ENCODE measurements at places on chromosomes 11 and 22. TPM values are rescaled to one million over a fixed set of nuclear protein-coding genes. Genes with fewer than 3 reads are reported as not detected.

DNA sequence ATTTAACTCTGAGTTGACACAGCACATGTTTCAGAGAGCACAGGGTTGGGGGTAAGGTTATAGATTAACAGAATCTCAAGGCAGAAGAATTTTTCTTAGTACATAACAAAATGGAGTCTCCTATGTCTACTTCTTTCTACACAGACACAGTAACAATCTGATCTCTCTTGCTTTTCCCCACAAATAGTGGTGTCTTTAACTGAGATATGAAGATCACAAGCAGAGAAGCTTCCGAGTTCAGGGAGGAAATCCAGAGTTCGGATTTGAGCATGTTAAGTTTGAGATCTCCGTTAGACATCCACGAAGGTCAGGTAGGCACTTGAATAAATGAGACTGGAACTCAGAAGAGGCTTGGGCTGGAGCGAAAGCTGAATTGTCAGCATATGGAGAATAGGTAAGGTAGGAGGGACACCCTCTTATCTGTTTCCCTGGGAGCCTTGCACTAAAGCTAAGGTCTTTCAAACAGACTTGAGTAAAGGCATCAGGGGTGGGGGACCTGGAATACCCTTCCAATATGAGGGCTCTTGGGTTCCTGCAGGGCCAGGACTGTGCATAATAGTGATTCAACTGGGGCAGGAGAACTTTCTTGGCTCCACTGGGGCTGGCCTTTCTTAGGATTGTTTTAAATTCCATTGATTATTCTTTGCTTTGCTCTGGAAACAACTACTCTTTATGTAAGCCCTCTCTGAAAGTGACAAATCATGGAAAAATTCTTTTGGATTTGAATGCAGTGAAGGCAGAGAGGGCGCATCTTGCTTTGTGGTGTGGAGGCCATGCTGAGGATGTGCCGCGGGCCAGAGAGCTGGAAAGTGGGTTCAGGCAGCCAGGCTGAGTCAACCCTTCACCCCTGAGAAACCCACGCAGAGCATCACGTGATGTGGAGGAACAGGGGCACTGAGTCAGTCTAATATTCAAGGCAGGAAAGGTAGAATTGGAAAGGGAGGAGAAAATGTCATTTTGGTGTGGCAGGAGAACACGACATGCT is 62.7 kb upstream of the AMPD3 start:
- DNase-seq, result no peak

Gene OSM
- total RNA-seq, result 8.7 TPM

- no peak for DNase-seq
These were observed 13.5 kb downstream of the PIK3IP1 start for GRCh38 chr22:31278626-31279326.

Gene NCAPH2
- total RNA-seq, result 48.0 TPM

Gene P2RY6
- total RNA-seq, result 65.8 TPM

Gene ELMOD1
- total RNA-seq, result not detected

GRCh38 chr22:47796128-47796908 is 1033.9 kb downstream of the TBC1D22A start:
- peak; percentile 43 for DNase-seq

GRCh38 chr11:7495882-7496551 is 10.7 kb downstream of the OLFML1 start:
- DNase-seq, result no peak

Gene OR52E8
- total RNA-seq, result not detected

Gene CEP126
- 4.4 TPM for total RNA-seq

Gene TMEM135
- total RNA-seq, result 31.7 TPM

Gene PLAAT4
- total RNA-seq, result 60.3 TPM

DNA sequence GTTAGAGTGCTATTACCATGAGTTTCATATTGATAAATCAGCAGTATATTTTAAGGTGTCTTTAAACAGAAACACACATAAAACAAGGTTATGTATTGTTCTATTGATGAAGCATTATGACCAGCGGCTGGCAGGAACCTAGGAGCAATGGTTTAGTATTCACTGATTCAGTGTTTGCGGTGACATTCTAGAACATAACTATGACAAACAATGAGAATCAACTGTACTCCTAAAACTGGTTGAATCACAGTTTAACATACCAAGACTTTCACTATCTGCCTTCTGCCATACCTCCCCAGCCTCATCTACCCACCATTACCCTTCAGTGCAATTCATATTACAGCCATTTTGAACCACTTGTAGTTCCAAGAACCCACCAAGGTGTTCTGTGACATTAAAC is 8.8 kb downstream of the HOATZ start:
- no peak for DNase-seq

DNA sequence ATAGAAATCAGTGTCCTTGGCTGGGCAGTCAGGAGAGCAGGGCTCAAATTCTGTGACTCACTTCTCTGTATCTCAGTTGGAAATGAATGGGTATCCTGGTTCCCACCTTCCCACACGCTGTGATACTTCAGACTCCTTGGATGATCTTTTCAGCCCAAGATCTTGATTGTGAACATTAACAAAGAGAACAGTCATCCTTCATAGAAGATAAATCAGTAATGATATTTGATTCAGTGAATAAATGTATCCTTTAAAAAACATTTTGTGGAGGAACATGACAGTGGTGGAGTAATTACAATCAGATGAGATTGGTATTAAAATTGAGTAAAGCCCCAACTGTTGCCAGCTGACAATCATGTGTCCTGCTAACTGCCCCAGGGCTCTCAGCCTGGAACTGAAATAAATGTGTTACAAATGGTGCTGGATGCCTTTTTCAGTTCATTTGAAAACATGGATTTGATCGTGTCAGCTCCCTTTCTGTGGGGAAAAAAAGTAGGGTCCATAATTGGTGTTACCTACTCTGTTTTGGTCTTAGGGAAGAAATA is 72.9 kb upstream of the OR5AN1 start:
- no peak for DNase-seq

GRCh38 chr11:23519194-23519593 is 658.9 kb upstream of the CCDC179 start:
- no peak for DNase-seq

GRCh38 chr11:70885281-70886231 is 366.8 kb downstream of the SHANK2 start:
- no peak for DNase-seq

GRCh38 chr22:46349681-46350080 is 14.2 kb downstream of the TRMU start:
- DNase-seq, result peak; percentile 42

GRCh38 chr11:47179655-47179991 is 2.9 kb upstream of the ARFGAP2 start:
- DNase-seq, result no peak

DNA sequence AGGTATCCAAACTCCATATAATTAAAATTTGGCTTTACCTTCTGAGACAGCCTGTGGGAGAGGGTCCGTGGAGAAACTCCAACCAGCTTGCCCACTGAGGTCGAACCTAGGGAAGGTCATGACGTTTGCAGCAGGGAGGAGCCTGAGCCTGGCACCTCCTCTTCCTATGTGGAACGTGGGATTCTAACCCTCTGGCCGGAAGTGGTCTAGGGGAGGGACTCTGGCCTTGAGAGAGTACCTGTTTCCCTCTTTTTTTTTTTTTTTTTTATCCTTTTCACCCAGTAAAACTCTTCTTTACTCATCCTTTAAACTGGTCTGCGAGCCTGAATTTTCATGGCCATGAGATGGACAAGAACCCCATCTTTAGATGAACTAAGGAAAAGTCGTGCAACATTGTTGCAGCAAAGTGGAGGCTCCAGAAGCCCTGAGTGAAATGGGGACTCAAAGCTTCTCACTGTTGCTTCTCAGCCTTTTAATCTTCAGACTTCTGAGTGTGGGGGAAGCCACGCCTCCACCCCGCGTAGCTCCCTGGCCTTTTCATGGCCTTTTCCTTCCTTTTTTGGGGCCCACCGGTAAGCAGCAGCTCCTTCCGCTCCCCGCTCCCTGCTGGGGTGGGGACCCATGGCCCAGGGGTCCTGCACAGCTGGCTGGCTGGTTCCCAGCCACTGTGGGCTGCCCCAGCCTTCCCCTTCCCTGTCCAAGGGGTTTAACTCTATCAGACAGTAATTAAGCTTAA is 1359.9 kb downstream of the LRRC4C start:
- DNase-seq, result no peak

- DNase-seq, result no peak
These were observed 4.8 kb downstream of the GRAP2 start for GRCh38 chr22:39905687-39906086.

GRCh38 chr11:97430877-97431276 is 1041.1 kb downstream of the JRKL start:
- DNase-seq, result no peak

DNA sequence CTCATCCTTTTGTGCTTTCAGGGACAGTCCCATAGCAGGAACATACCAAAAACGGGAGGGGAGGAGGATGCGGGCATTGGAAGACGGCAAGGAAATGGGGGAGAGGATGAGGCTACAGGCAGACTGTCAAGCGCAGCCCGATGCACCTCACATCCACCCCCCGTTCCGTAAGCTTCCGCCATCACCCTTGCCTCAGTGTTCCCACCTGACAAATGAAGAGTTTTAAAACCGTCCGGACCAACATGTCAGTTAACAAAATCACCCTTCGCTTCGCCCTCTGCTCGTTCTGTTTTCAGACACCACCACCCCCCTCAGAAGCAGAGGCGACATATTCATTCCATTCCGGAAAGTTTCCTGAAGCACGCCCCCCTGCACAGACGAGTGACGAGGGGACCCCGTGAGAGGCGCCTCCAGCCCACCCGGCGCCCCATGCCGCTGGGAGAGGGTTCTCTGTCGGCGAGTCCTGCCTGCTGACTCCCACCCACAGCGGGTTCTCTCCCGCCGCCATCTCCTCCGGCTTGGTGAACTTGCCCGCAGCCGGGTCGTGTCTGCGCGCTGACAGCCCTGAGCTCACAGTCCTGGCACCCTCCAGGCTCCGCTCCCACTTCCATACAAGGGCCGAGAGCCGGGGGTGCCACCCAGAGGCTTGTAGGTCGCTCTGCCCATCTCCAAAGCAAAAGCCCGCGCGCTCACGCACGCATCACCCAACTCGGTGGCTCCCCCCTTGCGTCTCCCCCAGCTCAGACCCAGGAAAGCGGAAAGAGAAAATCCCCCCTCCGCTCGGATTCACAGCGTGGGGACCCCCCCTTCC is 1.5 kb downstream of the IGSF9B start:
- DNase-seq, result no peak

Gene C11orf42
- total RNA-seq, result not detected

Gene PRR33
- not detected for total RNA-seq

Gene OR51B2
- not detected for total RNA-seq

DNA sequence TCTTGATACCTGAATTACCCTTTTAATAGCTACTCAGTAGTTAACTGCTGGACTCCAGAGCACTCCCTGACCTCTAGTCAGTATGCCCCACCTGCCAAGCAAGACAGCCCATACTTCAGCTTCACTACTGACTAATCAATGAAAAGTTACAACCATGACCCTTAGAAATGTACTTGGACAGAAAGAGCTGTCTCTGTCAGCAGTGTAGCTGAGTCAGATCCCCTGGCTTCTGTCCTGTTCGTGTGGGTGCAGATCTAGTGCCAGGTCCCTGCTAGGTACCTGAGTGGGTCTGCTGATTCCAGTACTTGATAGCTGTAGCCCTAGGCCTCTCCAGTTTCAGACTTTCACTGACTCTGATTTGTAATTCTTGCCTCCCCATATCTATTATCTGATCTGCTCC is 265.8 kb upstream of the POU2AF2 start:
- no peak for DNase-seq

GRCh38 chr11:2565447-2566222 is 120.8 kb downstream of the KCNQ1 start:
- no peak for DNase-seq

Gene OR51B4
- total RNA-seq, result not detected

DNA sequence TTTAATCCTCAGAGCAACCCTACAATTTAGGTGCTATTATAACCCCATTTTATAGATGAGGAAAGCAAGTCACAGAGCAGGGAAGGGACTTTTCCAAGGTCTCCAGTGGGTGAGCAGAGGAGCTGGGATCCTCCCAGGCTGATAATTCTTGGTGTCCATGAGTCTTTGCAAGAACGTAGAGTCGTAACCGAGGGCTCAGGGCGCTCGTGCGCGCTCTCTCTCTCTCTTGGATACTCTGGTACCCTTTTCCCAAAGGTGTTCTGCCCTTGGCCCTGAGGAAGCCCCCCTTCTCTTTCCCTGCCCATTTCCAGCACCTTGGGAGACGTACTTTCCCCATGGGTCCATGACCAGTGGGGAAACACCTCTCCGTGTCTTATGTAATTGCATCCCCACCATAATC is 5.2 kb upstream of the ZP1 start:
- peak; percentile 45 for DNase-seq

- DNase-seq, result peak; percentile 94
These were observed 20.5 kb downstream of the EPS8L2 start for GRCh38 chr11:726278-727220.

- DNase-seq, result no peak
These were observed 9.4 kb downstream of the KLHL22 start for GRCh38 chr22:20486229-20486628.

GRCh38 chr11:72321381-72321996 is 77.5 kb upstream of the PHOX2A start:
- DNase-seq, result no peak

DNA sequence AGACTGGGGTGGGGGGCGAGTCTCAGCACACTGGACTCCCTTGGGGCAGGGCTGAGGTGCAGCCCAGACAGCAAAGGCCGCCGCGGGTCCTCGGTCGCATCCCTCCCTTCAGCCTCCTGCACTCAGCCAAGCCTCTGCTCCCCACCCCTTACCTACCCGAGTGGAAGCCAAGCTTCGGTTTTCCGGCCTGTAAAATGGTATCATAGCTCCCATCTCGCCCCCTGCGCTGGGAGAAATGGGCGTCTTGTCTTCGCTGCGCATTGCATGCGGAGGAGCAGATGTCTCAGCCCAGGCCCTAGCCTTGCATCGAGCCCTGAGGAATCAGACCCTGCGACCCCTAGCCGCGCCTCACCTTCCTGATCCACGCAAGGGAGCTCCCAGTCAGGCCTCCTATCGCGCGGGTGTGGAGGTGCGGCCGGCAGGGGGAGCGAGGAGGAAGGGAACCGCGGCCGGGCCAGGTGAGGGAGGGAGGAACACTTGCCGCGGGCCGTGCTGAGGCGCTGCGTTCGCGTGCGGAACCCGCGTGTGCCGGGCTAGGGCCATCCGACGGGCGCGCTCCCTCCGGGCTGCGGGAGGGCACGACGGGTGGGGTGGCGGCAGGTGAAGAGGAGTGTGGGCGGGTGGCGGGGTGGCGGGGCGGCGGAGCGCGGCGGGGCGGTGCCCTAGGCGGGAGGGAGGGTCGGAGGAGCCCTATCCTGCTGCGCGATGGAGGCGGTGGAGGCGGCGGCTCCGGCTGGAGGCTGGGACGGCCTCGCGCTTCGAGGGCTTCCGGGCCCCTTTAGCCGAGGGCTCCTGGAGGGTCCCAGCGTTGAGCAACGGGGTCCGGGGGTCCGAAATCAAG is 4.1 kb upstream of the TBX1 start:
- peak; percentile 89 for DNase-seq

Gene SLC43A1
- 12.9 TPM for total RNA-seq

DNA sequence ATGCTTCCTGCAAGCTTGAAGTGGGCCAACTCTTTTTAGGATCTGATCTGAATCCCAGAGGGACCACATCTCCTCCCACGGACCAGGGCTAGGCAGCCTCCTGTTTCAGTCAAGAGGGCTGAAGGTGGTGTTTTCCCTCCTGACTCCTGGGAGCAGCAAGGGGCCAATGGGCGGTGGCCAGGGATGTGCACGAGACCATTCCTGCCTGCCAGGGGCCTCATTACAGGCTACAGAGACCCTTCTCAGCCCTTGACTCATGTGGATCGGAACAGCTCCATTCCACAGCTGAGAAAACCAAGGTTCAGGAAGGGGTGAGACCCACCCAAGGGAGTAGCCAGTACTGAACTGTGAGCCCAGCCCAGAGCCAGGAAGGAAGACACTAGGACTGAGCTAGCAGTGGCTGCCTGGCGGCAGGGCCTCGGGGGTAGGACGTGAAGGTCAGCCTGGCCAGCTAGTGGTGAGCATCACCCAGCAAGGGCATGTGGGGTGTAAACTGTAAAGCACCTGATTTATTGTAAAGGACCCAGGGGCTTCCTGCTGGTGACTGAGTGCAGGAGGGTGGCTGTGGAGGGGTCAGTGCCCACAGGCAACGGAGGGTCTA is 3.4 kb upstream of the P2RY6 start:
- DNase-seq, result no peak

Gene BTBD18
- not detected for total RNA-seq

Data from spleen (tissue), 13 donors.